SJSA1 (cell line): ENCODE measurements at places on chromosomes 3 and 15. TPM values are rescaled to one million over a fixed set of nuclear protein-coding genes. Genes with fewer than 3 reads are reported as not detected.

DNA sequence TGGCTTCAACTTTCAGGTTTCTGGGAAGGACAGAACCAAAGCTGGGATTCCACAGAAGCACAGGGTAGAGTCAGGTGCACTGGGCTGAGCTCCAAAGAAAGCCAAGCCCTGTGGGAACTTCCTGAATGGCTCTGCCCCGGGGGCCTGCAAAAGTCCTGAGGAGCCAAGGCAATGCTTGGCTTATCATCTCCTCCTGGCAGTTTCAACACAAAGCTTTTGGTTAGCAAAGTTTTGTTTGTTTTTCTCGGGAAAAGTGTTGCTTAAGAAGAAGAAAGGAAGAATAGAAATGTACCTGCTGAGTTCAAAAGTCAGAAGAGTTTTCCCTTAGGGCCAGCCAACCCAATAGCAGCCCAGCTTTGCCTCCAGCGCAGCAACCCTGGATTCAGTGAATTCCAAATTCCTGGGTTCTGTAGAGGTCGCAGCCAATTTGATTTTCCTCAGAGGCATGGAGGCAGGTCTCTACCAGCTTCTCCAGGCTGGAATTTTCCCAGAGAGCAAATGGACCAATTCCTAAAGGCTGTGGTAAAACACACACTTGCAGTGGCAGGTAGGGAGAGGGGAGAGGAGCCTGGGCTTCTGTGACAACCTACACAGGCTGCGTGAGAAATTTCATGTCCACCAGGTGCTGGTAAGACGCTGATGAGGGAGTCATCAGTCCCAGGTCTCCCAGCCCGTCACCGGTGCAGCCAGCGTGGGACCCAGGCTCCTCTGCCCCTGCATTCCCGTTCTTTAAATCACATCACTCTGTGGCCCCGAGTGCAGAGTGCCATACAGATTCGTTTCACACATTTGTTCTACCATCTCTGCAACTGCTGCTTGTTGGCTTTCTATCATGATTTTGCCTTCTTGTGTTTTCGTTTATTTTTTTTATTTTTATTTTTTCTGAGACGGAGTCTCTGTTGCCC is 54.3 kb upstream of the SNRPA1 start:
- no peak overlapping the region for H3K27ac ChIP-seq
- DNase-seq: no peak
- no peaks in the 10 kb centered on the region for H3K4me1 ChIP-seq
- no peaks in the 10 kb centered on the region for H3K36me3 ChIP-seq

- no peaks in the 10 kb centered on the region for H3K27me3 ChIP-seq
- no peak overlapping the region for H3K27ac ChIP-seq
- no peaks in the 10 kb centered on the region; the same call in 1 of the 2 replicates for H3K36me3 ChIP-seq
- no peak for DNase-seq
- no peaks in the 10 kb centered on the region for H3K4me1 ChIP-seq
- H3K4me3 ChIP-seq: no peak overlapping the region
These were observed 24.9 kb downstream of the TMEM45A start for GRCh38 chr3:100517276-100517675.

GRCh38 chr15:90036806-90037510 is 35.8 kb downstream of the ZNF710 start:
- H3K36me3 ChIP-seq: no peaks in the 10 kb centered on the region
- DNase-seq: no peak
- no peak overlapping the region for H3K27ac ChIP-seq
- H3K27me3 ChIP-seq: no peaks in the 10 kb centered on the region
- no peaks in the 10 kb centered on the region for H3K4me1 ChIP-seq

DNA sequence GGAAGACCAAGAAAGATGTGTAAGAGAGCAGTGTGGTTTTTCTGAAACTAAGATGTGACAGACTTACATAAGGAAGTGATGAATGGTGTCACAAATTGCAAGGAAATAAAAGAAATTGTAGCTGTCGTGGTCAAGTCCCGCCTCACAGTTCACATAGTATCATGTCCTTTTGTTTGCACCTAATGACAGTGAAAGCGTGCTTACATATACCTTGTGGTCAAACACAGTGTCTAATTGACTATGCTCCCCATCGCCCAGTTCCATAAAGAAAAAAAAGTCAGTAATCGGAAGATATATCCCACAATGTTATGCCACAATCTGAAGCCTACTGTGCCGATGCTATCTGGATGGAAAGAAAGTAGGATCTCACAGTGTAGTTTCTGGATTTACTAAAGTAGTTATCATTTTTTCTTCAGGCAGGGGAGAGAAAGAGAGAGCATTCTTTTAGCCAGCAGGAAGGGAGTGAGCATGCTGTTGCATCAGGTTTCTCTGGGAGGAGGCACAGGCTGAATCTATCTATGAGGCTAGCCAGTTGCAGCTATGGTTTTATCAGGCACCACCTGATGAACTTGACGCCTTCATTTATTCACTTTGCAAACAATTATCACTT is 9.8 kb upstream of the PLSCR1 start:
- no peaks in the 10 kb centered on the region for H3K36me3 ChIP-seq
- no peak overlapping the region for H3K27ac ChIP-seq
- H3K4me1 ChIP-seq: peaks cover 12% of the 10 kb centered on the region
- no peak for DNase-seq

- H3K4me3 ChIP-seq: no peak overlapping the region
- DNase-seq: peak; percentile 68
- no peaks in the 10 kb centered on the region for H3K36me3 ChIP-seq
- peaks cover 30% of the 10 kb centered on the region for H3K4me1 ChIP-seq
These were observed 18.4 kb downstream of the TM4SF18 start for GRCh38 chr3:149314807-149315578.

DNA sequence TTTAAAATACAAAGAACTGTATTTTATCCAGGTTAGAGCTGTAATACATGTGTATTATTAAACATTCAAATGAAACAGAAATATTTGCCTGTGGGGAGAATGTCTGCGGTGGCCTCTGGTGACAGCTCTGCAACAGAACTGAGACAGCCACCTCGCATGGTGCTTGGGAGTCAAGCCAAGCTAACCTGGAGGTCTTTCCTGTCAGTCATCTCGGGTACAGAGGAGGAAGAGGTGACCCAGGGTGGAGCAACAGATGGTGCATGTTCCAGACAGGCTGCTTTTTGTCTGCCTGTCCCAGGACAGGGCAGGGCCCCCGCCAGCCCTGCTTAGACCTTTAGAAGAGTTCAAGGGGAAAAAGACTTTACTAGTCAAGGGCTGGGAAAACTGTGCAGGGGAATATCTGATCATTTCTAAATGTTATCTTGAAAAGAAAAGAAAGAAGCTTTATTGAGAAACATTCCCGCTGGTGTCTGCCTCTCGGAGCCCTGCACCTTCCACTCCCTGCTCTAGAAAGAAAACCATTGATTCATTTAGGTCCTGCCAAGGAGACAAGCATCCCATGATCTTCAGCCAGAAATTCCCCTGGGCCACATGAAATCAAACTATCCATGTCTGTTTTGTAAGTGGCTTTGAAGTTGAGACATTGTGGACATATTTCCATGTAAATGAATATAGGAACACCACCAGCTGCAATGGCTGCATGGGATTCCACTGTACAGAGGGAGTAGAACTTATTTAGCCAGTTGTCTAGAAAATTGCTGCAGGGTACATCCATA is 5.5 kb upstream of the NR2E3 start:
- H3K27me3 ChIP-seq: no peaks in the 10 kb centered on the region
- H3K27ac ChIP-seq: no peak overlapping the region
- DNase-seq: no peak
- H3K4me1 ChIP-seq: peaks cover 26% of the 10 kb centered on the region
- no peak overlapping the region for H3K4me3 ChIP-seq

DNA sequence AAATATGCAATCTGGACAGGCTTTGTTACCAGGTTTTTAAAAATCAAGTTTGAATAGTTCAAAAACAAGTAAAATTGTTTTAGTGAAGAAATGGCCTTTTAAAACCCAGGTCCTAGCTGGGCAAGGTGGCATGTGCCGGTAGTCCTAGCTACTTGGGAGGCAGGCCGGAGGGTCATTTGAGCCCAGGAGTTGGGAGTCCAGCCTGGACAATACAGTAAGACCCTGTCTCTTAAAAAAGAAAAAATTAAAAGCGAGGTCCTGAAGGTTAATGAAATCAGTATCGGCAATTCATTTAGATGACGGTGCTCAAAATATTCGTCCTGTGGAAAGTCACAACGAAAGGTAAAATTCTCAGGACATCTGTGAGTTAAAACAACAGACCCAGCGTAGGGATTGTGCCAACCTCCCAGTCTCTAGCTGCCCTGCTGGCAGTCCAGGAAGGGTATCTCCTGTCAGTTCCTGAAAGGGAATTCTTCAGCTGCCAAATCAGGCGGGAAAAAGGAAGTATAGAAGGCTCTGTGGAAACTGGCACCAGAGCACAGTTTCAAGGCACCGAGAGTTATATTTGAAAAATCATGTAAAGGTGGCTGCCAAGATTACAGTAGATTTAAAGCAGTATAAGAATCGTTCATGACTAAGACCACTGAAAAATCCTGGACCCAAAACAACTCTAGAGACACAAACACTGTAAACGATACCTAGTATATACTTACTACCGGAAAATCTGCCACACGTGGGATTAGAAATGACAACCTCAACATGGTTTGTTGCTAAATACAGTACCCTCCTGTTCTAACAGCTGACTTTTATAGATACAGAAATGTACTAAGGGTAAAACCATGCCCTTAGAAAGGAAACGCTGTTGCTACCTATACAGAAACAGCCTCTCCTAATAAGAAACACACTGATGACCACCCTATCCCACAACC is 1.2 kb upstream of the ABHD17C start:
- H3K4me1 ChIP-seq: peaks cover 32% of the 10 kb centered on the region
- H3K27me3 ChIP-seq: no peaks in the 10 kb centered on the region
- H3K4me3 ChIP-seq: peak overlapping the region; percentile 90
- no peaks in the 10 kb centered on the region for H3K36me3 ChIP-seq
- DNase-seq: no peak
- 0 out of 2 replicates have a peak overlapping the region, but pooled peaks have one; percentile 18 for H3K27ac ChIP-seq

DNA sequence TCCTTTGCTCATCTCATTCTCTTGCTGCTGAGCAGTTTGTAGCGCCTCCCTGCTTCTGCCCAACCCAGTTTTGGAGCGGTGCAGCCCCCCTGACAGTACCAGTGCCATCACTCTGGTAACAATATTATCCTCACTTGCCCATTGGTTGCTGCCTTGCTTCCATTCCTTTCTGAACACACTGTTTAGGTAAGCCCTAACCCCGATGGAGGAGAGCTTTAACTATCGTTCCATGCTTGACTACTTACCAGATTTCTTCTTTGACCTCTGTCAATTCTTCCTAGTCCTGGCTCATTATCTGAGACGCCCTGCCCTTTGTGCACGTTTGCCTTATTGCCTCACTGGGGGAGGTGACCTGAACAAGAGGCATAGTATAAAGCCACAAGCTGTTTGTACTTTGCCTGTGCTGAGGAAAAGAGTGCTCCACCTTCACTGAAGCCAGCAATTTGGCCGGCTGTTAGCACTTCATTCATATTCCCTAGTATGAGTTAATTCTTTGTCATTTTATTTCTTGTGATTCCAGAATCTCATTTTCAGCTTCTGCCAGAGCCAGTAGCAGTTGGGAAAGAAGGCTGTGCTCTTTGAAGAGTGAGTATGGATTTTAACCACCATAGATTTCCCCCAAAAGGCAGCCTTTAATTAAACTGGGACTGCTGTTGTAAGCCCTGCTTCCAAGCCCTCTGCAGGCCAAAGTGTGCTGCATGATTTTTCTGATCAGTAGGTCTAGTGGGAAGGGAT is 11.9 kb downstream of the ABHD6 start:
- no peaks in the 10 kb centered on the region for H3K36me3 ChIP-seq
- no peak for DNase-seq
- no peaks in the 10 kb centered on the region for H3K27me3 ChIP-seq
- H3K4me1 ChIP-seq: no peaks in the 10 kb centered on the region
- no peak overlapping the region for H3K27ac ChIP-seq

The PFKFB4 gene
- 3.3 and 8.9 TPM in 2 replicates for total RNA-seq

The CAPN3 gene
- 0.11 TPM in 1 of 2 replicates, not detected in the other for total RNA-seq
